ENCODE measurements at places on chromosomes 2 and 18.
A peak's percentile ranks its signal among the peaks of the same experiment; 100 is the strongest.

- no peak for DNase-seq
Observed at GRCh38 chr2:239950144-239951128, 74.7 kb downstream of the NDUFA10 start.

GRCh38 chr2:42567806-42568400, 529 bp upstream of the MTA3 start:
- peak; percentile 73 for DNase-seq

- DNase-seq, result no peak
Observed at GRCh38 chr2:171390941-171391516, 42.8 kb downstream of the METTL8 start.

DNA sequence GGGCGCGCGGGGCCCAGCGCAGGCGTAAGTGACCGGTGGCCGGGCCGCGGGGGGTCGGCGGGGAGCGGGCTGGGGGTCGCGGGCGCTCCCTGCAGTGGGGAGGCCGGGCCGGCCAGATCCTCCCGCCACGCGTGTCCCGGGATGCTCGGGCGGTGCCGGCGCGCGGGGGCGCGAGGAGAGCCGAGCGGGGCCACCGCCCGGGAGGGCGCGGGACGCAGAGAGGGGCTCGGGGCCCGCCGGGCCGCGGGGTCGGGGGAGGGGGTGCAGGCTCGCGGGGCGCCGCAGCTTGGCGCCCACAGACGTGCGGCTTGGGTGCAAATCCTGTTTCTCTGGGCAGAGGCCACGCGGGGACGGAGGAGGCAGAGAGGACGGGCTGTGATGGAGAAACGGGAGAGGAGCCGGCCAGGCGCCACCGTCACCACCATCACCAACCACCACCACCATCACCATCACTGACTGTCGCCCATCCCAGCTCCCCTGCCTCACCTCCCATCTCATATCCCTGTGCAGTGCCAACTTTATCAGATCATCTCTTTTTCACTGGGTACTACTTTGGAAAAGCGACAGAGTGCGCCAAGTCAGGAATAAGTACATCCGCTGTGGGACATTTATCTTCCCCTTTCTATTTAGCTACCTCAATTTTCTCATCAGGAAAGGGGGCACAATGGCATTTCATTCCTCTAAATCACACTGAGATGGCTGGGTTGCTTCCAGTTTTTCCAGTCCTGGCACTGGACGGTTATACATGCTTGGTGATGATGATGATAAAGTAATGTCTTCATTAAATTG, 97.2 kb upstream of the GPR45 start:
- no peak for DNase-seq

- DNase-seq, result no peak
Observed at GRCh38 chr2:174486563-174487107, at the start of gene GPR155. Gene GPR155, minus strand, starts transcription at chr2:174487029. Its CDS starts 5,073 bp downstream, at chr2:174481956.

GRCh38 chr18:79071037-79071436, 1.8 kb downstream of the ATP9B start:
- DNase-seq, result no peak

- DNase-seq, result peak; percentile 11
Observed at GRCh38 chr2:107648781-107649404, 177.8 kb upstream of the RGPD4 start.

DNA sequence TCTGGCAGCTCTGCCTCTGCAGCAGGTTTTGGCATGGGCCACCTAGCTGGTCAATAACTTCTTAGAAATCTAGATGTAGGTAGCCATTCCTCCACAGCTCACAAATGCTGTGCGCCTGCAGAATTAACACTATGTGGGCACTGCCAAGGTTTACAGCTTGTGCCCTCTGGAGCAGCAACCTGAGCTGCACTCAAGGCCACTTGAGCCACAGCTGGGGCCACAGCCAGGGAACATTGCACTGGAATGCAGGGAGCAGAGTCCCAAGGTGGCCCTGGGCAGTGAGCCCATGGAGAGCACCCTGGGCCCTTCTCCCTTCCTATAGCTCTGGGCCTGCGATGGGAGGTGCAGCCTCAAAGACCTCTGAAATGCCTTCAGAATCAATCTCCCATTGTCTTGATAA, 365.3 kb downstream of the SATB2 start:
- DNase-seq, result no peak

GRCh38 chr2:97699765-97700444, 13.5 kb upstream of the ZAP70 start:
- DNase-seq, result peak; percentile 58

DNA sequence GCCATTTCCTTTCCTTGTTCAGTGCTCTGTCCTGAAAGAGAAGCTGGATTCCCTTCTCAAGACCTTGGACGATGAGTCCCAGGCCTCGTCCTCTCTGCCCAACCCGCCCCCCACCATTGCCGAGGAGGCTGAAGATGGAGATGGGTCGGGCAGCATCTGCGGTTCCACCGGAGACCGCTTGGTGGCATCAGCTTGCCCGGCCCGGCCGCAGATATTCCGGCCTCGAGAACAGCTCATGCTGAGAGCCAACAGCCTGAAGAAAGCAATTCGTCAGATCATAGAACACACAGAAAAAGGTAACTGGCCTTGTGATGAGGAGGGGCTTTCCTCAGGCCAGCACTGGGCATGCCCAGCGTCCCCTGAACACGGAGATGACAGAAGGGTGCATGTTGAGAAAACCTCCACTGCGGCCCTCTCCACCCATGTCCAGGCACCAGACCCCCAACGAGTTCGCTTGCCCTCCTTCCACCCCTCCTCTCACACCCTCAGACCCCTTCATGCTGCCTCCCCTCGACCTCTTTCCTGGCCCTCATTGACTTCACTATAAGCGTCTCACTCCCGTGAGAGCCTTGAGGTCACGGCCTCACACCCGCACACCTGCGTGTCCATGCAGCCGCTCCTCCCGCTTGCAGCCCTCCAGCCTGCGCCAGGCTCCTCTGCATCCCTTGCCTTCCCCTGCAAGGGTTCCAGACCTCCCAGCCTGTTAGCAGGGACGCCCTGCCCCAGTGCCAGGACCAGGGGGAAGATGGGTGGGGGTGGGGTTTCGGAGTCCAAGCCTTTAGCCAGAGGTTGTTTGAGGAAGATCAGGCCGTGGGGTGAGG, 95.0 kb downstream of the DGKD start:
- peak; percentile 86 for DNase-seq

DNA sequence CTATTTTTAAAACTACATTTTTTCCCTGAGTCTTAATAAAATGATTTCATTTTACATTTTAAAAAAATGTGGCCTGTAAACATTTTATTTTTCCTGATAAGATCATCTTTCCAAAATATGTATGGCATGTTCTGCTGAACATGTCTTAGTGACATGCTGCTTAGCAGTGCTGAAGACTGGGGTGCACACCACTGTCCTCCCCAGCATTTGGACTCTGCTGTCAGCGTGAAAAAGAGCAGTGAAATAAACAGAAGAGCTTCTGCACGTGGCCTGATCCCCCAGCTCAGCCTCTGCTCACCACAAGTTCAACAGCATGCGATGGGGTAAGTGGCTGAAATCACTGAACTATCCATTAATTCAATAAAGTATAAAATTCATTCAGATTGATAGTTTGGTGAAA, 81.6 kb upstream of the ZNF521 start:
- DNase-seq, result no peak

GRCh38 chr2:118830118-118830517, 17.3 kb downstream of the EN1 start:
- DNase-seq, result no peak

DNA sequence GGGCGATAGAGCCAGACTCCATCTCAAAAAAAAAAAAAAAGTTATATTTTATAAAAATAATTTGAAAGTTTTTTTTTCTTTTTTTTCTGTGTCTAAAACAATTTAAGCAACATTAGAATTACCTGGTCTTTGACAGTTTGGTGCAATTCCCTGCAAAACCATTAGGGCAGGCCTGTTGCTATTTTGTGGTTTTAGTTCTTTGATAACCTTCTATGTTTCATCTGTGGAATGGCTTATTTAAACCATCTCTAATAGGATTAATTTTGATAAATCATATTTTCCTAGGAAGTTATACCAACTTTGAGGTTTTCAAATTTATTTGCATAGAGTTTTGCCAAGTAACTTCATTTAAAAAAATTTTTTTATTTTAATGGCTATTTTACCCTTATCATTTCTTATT, 141.2 kb upstream of the TWIST2 start:
- DNase-seq, result no peak

DNA sequence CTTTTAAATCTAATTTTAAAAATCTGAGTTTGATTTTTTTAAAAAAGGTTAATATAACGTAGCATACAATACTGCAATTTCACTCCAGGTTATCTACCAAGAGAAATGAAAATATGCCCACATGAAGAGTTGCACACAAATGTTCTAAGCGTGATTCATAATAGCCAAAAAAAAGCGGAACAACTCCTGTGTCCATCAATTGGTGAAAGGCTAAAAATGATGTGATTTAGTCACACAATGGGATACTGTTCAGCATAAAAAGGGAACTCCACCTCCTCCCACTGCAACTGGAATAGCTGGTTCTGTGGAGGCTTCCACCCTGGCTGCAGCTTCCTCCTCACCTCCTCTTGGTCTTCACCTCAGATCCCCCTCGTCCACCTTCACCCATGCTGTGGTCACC, 132.8 kb downstream of the PIK3C3 start:
- DNase-seq, result no peak

DNA sequence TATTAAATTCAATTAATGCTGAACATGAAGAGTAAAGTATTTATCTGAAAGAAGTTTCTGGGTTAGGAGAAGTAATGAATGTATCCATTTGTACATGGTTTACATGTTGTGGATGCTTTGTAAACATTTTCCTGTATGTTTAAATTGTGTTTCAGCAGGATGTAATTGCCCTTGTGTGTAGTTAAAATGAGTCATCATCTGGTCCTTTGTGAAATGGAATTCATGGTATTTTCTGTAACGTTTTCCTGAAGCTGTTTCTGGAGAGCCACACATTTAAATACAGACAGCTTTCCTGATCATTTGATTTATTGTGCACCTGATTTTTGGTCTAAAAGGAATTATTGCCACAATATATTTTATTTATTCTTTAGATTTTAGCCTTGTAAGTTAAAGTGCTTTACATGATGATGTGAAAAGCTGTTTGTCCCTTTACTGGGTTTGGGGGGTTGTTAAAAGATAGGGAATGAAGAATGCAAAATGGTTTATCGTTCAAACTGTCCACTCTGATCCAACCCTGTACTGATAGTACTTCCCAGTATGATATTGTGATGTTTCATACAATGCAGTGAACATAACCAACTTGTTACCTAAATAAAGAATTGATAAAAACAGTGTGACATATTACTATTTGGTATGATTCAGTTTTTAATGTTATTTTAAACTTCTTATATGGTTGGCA, 41.7 kb upstream of the SLC3A1 start:
- DNase-seq, result peak; percentile 53
